ENCODE measurements at places on chromosomes 5 and 9.

GRCh38 chr5:114255260-114255659 lies 106.6 kb upstream of the KCNN2 start:
- no peaks in the 10 kb centered on the region for H3K27me3 ChIP-seq
- DNase-seq = no peak
- H3K36me3 ChIP-seq = no peaks in the 10 kb centered on the region
- H3K4me3 ChIP-seq = no peak overlapping the region

GRCh38 chr9:132238026-132238972 lies 76.4 kb downstream of the NTNG2 start:
- H3K4me1 ChIP-seq = peaks cover 22% of the 10 kb centered on the region
- no peak for DNase-seq
- no peaks in the 10 kb centered on the region for H3K36me3 ChIP-seq
- no peaks in the 10 kb centered on the region for H3K27me3 ChIP-seq
- no peak overlapping the region for H3K27ac ChIP-seq
- no peak overlapping the region for H3K4me3 ChIP-seq

DNA sequence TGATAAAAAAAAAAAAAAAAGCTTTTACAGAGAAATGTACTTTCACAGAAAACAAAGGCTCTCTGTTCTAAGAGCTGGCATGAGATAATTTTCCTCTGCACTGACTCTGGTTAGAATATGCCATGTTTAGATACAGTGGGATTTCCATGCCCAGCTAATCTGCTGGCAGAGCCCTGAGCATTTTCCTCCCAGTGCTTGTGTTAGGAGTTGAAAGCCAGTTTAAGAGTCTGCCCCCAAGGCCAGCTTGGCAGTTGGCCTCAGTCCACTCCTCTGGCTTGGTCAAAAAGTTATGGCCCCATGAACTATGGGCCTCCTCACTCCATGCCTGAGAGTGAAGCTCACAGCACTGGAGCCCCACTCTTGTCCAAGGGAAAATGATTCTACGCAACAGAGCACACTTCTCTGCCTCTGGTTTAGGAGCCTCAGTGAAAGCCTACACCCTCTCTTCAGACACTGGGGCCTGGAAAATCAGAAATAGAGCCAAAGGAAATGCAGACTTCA lies 21.9 kb downstream of the MOCS2 start:
- DNase-seq = no peak
- H3K4me3 ChIP-seq = no peak overlapping the region
- H3K4me1 ChIP-seq = peaks cover 39% of the 10 kb centered on the region
- no peaks in the 10 kb centered on the region for H3K36me3 ChIP-seq
- no peaks in the 10 kb centered on the region for H3K27me3 ChIP-seq
- no peak overlapping the region for H3K27ac ChIP-seq

GRCh38 chr5:137191179-137191578 lies 307.9 kb downstream of the SPOCK1 start:
- no peaks in the 10 kb centered on the region for H3K36me3 ChIP-seq
- no peak overlapping the region for H3K4me3 ChIP-seq
- H3K4me1 ChIP-seq = no peaks in the 10 kb centered on the region
- H3K27ac ChIP-seq = no peak overlapping the region
- H3K27me3 ChIP-seq = no peaks in the 10 kb centered on the region

- H3K4me1 ChIP-seq = no peaks in the 10 kb centered on the region
- H3K36me3 ChIP-seq = no peaks in the 10 kb centered on the region
- no peak overlapping the region for H3K4me3 ChIP-seq
- H3K27ac ChIP-seq = no peak overlapping the region
- no peaks in the 10 kb centered on the region for H3K27me3 ChIP-seq
Observed at GRCh38 chr9:9847750-9848149, 765.1 kb downstream of the PTPRD start.

DNA sequence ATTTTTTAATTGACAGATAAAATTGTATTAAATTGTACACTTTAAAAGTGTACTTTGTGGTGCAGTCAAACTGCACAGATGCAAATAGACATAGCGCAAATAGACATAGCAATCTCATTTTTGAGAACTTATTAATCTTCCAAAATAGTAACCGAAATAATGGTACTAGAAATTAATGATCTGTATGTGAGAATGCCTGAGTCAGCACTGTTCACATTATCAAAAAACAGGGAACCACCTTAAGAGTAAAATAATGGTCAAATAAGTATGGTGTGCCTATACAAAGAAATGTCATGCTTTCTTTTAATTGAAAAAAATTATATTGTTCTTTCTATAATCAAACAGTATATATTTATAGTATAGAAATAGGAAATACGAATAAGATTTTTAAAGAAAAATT lies 461.9 kb downstream of the EFNA5 start:
- DNase-seq = no peak
- no peaks in the 10 kb centered on the region for H3K4me1 ChIP-seq
- H3K36me3 ChIP-seq = no peaks in the 10 kb centered on the region

DNA sequence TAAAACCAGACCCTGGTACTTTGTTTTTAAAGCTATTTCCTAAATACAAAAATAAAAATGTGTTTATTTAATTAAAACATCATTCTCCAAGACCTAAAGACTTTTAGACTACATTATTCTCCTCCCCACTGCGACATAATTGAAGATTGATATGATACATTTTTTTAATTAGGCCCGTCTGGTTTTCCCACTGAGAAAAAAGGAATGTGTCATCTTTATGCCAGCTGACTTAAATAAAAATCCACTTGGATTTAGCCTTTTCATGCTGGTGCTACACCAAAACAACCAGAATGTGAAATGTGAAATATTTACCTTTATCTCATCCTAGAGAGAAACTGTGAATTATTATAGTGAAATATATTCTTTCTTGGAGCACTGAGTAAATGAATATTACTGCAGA lies 155.5 kb upstream of the PPP1R2B start:
- no peaks in the 10 kb centered on the region for H3K27me3 ChIP-seq
- H3K27ac ChIP-seq = no peak overlapping the region
- H3K4me3 ChIP-seq = no peak overlapping the region

DNA sequence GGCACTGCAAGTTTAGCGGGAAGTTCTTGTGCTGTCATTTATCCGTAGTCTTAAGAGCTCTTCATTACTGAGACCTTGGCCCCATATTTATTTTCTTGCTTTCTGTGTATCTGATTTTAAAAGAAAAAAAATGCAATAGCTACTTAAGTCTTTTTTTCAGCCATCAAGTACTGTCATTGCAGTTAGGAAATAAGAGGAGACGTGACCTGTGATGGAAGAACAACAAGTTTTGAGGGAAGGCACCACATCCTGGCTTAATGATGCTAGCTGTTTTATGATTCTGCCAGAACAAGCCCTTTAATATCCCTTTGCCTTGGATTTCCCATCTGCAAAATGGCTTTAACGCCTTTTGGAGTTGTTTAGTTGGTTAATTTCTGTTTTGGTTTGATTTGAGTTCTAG lies 3.8 kb downstream of the RGMB start:
- H3K36me3 ChIP-seq = no peaks in the 10 kb centered on the region
- H3K27me3 ChIP-seq = no peaks in the 10 kb centered on the region
- no peak overlapping the region for H3K4me3 ChIP-seq
- peaks cover 28% of the 10 kb centered on the region for H3K4me1 ChIP-seq
- H3K27ac ChIP-seq = no peak overlapping the region

DNA sequence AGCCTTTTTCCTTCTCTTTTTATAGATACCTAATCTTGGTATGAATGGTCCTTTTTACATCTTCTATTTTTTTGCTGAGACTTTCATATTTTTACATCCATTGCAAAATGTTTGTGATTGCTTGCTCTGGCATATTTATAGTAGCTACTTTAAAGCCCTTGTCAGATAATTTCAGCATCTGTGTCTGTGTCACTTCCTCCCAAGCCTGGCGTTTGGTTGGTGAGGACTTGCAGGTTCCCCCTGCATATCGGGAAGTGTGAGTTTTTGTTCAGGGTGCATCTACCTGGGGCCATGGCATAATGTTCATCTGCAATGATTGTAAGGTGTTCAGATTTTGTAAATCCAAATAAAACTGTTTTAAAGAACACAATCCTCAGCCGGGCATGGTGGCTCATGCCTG lies 8.9 kb downstream of the FBXW5 start:
- H3K36me3 ChIP-seq = peaks cover 7% of the 10 kb centered on the region
- no peaks in the 10 kb centered on the region for H3K27me3 ChIP-seq
- no peak overlapping the region for H3K27ac ChIP-seq
- DNase-seq = no peak
- no peaks in the 10 kb centered on the region for H3K4me1 ChIP-seq

DNA sequence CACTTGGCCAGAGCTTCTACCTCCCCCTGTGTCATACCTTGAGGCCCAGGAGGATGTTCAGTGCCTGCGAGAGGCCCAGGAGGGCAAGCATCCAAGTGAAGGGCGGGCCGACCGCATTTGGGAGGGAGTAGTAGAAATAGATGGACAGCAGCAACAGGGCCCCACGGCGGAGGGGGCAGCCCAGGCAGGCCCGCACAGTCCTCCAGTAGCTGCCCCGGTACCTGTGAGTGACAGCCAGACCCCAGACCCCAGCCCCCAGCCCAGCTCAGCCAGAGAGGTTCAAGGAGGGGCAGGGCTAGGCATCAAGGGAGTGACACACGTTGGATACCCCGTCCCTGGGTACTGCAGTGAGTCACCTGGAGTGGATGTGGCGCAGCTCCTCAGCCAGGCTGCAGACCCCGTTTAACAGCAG lies 1.4 kb downstream of the STING1 start:
- peaks cover 53% of the 10 kb centered on the region for H3K4me1 ChIP-seq
- H3K4me3 ChIP-seq = peak overlapping the region; percentile 95
- H3K36me3 ChIP-seq = peaks cover 22% of the 10 kb centered on the region
- peak overlapping the region; percentile 86 for H3K27ac ChIP-seq

GRCh38 chr5:34410411-34411139 lies 245.6 kb upstream of the RAI14 start:
- no peak for DNase-seq
- H3K4me1 ChIP-seq = no peaks in the 10 kb centered on the region
- no peaks in the 10 kb centered on the region for H3K27me3 ChIP-seq
- H3K4me3 ChIP-seq = no peak overlapping the region

DNA sequence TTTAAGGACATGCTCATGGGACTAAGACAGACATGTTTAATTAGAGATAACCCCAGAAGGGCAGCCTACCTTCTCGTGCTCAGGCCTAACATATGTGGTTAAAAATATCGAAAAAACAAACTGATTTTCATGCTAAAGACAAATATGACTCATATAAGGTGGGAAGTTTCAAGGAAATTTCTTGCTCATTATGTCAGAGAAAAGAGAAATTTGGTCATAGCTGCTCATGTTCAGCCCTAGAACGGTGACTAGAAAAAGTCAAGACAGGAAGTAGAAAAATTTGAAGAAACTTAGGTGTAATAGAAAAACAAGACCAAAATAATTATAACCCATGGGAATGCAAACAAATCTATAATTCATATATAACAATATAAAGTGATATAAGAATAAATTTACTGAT lies 120.6 kb downstream of the PRDM9 start:
- no peak overlapping the region for H3K27ac ChIP-seq
- H3K36me3 ChIP-seq = no peaks in the 10 kb centered on the region
- H3K27me3 ChIP-seq = no peaks in the 10 kb centered on the region
- no peaks in the 10 kb centered on the region for H3K4me1 ChIP-seq
- H3K4me3 ChIP-seq = no peak overlapping the region

GRCh38 chr9:35729700-35730485 lies 2.1 kb downstream of the TLN1 start:
- no peaks in the 10 kb centered on the region for H3K27me3 ChIP-seq
- peak overlapping the region; percentile 95 for H3K4me3 ChIP-seq
- H3K36me3 ChIP-seq = peaks cover 27% of the 10 kb centered on the region
- H3K27ac ChIP-seq = peak overlapping the region; percentile 43

DNA sequence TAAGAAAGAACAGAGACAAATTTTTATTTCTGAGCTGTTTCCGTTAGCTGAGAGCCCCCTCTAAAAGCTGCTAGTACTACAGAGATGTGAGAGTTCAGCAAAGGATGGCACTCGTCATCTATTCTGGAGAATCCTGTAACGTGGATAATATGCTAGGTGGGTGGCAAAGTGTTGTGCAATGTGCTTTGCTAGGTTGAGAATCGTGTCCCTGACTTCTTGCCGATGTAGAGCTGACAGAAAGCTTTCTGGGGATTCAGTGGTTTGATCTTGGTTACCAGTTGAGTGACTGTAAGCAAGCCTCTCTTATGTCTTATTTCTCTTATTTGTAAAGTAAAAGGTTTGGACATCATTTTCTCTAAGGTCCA lies 298.3 kb upstream of the ACTBL2 start:
- H3K27ac ChIP-seq = no peak overlapping the region
- no peak overlapping the region for H3K4me3 ChIP-seq
- DNase-seq = no peak
- H3K36me3 ChIP-seq = no peaks in the 10 kb centered on the region
- H3K4me1 ChIP-seq = no peaks in the 10 kb centered on the region

DNA sequence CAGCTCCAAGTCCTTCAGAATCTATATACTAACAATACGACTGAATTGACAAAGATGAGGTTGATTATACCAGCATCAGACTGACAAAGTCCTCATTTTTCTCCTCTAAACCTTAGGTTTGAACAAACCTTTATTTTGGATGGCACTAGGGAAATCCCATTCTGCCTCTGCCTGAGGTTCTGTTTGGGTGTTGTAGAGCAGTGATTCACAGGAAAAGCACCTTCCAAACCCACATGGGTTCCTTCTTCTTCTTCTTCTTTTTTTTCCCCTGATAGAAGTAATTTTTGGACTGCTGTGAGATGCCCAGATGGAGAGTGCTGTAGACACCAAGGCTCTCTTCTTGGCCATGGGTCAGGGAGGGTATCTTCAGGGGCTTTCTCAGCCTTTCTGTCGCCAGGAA lies 164.9 kb upstream of the PAPPA start:
- H3K4me3 ChIP-seq = no peak overlapping the region
- no peaks in the 10 kb centered on the region for H3K27me3 ChIP-seq
- no peaks in the 10 kb centered on the region for H3K4me1 ChIP-seq
- no peaks in the 10 kb centered on the region for H3K36me3 ChIP-seq
- DNase-seq = no peak

- no peaks in the 10 kb centered on the region for H3K36me3 ChIP-seq
- no peak overlapping the region for H3K4me3 ChIP-seq
- no peak for DNase-seq
- H3K4me1 ChIP-seq = no peaks in the 10 kb centered on the region
- no peaks in the 10 kb centered on the region for H3K27me3 ChIP-seq
Observed at GRCh38 chr9:111233963-111234362, 96.1 kb downstream of the OR2K2 start.

GRCh38 chr5:170579601-170580000 lies 75.8 kb downstream of the KCNIP1 start:
- no peak overlapping the region for H3K27ac ChIP-seq
- no peaks in the 10 kb centered on the region for H3K27me3 ChIP-seq
- no peak overlapping the region for H3K4me3 ChIP-seq

GRCh38 chr9:25519286-25519685 lies 159.0 kb downstream of the TUSC1 start:
- no peak overlapping the region for H3K27ac ChIP-seq
- H3K27me3 ChIP-seq = no peaks in the 10 kb centered on the region
- no peak overlapping the region for H3K4me3 ChIP-seq
- H3K36me3 ChIP-seq = no peaks in the 10 kb centered on the region
- no peaks in the 10 kb centered on the region for H3K4me1 ChIP-seq

GRCh38 chr5:132044207-132044606 lies 16.2 kb upstream of the IL3 start:
- no peak for DNase-seq
- H3K27ac ChIP-seq = no peak overlapping the region
- H3K36me3 ChIP-seq = no peaks in the 10 kb centered on the region
- no peak overlapping the region for H3K4me3 ChIP-seq

GRCh38 chr5:35003018-35003957 lies 44.5 kb downstream of the AGXT2 start:
- no peak overlapping the region for H3K4me3 ChIP-seq
- no peak for DNase-seq
- no peak overlapping the region for H3K27ac ChIP-seq
- no peaks in the 10 kb centered on the region for H3K36me3 ChIP-seq

GRCh38 chr9:15422372-15423230 lies at the start of gene SNAPC3:
Gene SNAPC3 (plus strand): TSS chr9:15422876. CDS start chr9:15422880, 4 bp downstream.
- H3K27me3 ChIP-seq = no peaks in the 10 kb centered on the region
- H3K36me3 ChIP-seq = peaks cover 3% of the 10 kb centered on the region
- peak within 1 kb of the TSS; percentile 98 for H3K4me3 ChIP-seq
- peak within 1 kb of the TSS; percentile 62 for H3K27ac ChIP-seq
- peaks cover 45% of the 10 kb centered on the region for H3K4me1 ChIP-seq
- peak; percentile 92 for DNase-seq

Measured in CD4-positive, alpha-beta memory T cell (primary cell).